Small intestine (tissue), 16 donors: ENCODE measurements at places on chromosomes 7 and 10.

GRCh38 chr7:20470726-20471125 lies 140.0 kb downstream of the ITGB8 start:
- no peak for DNase-seq

DNA sequence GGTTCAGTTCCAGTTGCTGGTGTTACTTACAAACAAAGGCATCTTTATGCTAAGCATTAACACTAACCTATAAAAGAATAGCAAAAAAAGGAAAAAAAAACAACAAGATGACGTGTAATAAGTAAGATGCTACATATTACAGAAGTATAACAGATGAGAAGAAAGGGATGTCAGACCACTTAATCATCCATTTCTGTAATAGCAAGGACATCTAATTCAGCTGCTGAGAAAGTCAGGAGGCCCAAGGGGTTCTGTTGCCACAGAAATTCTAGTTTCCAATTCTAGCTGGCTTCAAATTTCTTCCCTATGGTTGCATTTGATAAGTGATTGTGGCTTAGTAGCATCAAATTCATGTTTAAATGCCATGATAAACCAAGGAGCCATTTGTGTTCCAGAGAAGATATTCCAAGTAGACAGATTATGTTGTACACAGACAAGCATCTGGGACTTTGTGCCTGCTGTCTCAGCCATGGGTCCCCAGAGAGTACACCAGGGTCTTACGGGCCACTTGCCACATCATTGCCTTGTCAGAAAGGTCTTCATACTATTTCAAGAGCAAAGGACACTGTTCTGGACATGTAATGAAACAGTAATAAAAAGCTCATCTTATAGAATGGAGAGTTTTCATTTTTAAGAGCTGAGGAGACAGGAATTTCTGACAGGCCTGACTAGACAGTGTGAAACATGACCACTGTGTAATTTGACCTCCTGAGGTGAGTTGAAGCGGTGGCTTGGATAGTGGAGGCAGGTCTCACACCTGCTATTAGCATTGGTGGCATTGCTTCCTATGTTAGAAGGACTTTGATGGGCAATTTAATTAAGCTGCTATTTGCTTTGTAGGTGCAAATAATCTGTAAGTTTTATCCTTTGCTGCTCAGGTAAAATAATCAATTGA lies 4.2 kb upstream of the ASB4 start:
- DNase-seq = no peak

DNA sequence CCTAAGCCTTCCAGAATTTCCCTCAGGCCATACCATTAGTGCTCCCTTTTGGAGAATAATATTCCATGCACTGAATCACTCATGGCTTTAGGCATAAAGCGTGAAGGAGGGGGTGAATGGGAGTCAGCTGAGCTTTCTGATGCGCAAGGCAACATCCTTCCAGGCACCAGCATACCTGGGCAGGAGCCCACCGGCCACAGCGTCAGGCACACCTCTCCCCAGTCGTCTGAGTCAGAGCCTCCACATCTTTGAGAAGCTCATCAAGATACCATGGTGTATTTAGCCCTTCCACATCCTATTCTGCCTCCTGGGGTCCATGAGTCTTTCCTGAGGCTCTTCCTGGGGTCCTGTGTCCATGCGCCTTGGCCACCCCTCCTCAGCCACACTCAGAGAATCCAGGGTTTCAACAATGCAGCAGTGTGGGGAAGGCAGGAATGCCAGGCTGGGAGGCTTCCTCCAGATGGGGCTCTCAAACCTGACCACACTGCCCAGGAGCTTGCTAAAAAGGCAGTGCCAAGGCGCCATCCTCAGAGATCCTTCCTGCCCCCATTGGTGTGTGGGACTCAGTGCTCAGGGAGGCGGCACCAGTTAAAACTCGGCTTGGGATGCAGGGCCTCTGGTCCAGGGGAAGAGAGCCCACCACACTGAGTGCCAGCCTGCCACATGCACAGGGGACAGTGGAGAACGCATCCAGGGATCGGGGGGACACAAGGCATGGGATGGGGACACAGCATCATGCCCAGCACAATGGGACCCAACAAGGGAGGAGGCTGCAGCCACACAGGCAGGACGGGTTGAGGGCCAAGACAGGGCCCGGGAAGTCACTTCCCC lies 31.6 kb downstream of the RASGEF1A start:
- DNase-seq = no peak

GRCh38 chr7:18278316-18278715 lies 217.2 kb upstream of the HDAC9 start:
- DNase-seq = no peak

DNA sequence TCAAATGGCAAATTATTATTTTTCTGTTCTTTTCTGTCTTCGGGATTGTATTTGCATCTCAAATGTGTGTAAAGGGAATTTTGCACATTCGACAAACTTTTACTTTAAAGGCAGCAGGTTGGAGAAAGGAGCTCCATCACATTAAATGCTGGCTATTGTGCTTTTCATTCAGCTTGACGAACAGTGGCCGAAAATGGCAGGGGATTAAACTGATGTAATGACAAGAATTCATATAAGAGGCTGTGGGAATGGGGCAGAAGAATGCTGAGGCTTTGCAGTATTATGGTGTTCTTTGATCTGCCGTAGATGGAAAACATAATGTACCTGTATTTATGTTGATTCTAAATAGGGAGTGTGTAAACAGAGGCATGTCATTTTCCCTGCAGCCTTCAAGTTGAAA lies 376.0 kb downstream of the LRMDA start:
- no peak for DNase-seq

DNA sequence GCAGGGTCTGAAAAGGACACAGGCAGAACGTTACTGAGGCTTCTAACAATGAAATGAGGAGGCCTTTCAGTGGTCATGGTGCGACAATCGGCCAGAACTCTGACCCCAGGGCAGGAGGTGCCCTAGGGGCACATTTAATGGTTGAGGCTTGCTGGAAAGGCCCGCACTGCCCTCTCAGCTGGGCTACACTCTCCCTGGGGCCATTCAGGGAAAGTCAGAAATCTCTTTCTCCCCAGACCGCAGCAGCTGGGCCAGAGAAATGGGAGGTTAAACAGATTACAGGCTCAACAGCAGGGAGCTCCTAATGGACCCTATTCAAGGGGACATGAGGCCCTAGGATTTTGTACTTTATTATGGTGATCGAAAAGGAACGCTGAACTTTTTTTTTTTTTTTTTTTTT lies 85.6 kb upstream of the FGFR2 start:
- no peak for DNase-seq

DNA sequence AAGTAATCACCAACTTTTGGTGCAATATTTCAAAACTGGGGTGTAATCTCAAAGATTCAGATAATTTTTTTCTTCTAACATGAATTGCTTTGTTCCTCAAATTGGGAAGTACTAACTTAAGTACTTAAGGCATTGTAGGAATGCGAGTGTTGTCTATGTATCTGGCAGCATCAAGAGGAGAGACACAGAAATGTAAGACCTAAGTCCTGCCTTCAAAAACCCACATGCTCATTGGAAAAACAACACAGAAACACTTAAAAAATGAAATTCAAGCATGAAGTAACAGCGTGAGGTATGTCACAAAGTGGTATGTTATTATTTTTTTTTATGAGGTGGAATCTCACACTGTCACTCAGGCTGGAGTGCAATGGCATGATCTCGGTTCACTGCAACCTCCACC lies 288.5 kb downstream of the ZEB1 start:
- DNase-seq = no peak

DNA sequence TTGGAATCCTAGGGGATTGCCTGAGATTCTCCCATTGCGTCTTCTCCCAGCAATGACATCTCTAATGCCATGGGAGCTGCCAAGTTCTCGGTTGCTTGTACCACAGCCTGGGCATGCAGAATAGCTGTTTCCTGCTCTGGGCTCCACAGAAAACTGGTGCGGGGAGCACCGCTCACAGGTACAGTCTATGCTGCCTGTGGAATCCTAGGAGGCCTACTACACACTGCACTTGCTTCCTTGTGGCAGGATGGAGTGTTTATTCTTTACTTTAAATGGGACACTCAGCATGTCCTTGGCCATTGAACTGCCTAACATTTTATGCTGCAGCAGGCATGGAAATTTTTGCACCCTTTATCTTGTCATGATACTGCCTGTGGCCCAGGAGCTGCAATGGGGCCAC lies 378.8 kb upstream of the SHH start:
- DNase-seq = no peak

GRCh38 chr7:7862393-7862792 lies 106.2 kb upstream of the GLCCI1 start:
- DNase-seq = no peak

DNA sequence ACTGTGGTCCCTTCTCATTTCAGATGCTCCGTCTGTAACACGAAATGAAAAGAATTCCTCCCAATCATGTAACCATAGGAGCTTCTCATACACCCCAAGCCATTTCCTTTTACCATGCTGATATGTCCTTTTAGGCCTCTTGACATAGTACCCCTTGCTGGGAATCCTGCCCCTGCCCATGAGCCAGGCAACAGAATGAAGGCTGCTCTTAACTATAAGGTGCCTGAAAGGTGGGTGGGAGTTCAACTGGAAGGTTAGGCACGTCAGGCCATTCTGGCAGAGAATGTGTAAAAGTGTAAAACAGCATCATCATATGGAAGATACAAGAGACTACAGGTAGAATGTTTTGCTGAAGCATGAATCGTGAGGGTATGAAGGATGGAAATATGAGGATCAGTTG lies 22.5 kb downstream of the IL2RA start:
- DNase-seq = no peak

GRCh38 chr7:132073920-132074589 lies 502.2 kb downstream of the PLXNA4 start:
- no peak for DNase-seq

DNA sequence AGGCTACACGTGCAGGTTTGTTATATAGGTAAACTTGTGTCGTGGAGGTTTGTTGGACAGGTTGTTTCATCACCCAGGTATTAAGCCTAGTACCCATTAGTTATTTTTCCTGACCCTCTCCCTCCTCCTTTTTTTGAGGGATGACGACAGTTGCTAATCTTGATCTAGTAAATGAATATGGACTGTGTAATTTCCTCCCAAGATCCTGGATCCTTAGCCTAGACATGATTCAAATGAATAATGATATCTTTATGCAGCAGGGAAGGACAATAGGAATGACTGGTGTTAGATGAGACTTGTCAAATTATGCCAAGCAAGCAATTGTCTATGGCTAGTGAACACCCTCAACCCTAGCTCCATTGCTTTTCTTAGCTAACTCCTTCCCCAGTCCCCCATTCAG lies 156.2 kb downstream of the PLPP4 start:
- no peak for DNase-seq

GRCh38 chr10:80411267-80411668 lies 2.9 kb downstream of the PRXL2A start:
- peak; percentile 29 for DNase-seq

DNA sequence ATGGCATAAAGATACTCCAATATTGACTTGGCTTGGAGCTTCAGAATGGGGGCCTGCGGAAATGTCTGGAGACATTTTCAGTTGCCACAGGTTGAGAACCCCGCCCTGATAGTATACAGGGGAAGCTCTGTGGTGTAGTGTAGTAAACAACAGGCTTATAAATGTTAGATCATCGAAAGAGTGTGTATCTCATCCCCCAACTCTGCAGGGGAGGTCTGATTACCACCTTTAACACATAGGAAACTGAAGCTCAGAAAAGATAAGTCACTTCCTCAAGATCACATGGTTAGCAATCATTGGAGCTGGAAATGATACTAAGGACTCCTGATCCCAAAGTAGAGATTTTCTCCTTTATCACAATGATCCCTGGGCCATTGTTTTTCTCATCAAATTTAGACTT lies 144.5 kb upstream of the BMPER start:
- DNase-seq = no peak

DNA sequence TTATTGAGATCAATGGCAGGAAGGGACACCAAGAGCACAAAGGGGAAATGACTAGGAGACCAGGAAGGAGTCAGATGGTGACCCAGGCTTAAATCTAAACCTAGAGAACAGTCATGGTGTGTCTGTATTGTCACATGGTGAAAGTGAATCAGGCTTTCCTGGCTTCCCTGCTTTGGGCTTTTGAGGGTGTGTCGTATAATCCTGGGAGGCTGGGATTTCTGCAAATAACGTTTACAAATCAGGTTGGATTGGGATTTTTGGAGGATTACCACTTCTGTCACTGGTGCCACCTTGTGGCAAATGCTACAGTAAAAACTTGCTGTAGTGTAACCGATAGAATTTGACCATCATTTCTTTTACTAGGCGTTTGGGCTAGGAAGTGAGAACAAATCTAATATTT lies 502.6 kb downstream of the NRG3 start:
- DNase-seq = no peak

DNA sequence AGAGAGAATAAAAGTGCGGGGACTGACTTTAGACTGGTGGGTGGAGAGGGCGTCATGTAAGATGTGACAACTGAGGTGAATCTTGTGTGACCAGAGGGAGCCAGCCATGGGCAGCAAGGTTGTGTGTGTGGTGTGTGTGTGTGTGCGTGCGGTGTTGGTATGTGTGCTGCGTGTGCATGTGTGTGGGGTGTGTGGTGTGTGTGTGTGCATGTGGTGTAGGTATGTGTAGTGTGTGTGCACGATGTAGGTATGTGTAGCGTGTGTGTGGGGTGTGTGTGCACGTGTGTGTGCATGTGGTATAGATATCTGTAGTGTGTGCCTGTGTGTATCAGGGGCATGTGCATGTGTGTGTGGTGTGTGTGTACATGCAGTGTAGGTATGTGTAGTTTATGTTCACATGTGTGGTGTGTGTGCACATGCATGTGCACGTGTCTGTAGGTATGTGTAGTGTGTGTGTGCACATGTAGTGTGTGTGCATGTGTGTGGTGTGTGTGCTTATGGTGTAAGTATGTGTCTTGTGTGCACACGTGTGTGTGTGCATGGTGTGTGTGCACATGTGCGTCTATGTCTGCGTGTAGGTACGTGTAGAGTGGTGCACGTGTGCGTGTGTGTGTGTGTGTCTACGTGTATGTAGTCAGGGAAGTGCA lies 312.3 kb upstream of the MKI67 start:
- DNase-seq = no peak

GRCh38 chr10:86958116-86958900 lies at the start of gene SNCG:
SNCG (plus strand) TSS chr10:86958599; CDS start chr10:86958698, 99 bp downstream.
- DNase-seq = peak; percentile 43

GRCh38 chr10:91545384-91545783 lies 87.5 kb downstream of the PPP1R3C start:
- DNase-seq = no peak

DNA sequence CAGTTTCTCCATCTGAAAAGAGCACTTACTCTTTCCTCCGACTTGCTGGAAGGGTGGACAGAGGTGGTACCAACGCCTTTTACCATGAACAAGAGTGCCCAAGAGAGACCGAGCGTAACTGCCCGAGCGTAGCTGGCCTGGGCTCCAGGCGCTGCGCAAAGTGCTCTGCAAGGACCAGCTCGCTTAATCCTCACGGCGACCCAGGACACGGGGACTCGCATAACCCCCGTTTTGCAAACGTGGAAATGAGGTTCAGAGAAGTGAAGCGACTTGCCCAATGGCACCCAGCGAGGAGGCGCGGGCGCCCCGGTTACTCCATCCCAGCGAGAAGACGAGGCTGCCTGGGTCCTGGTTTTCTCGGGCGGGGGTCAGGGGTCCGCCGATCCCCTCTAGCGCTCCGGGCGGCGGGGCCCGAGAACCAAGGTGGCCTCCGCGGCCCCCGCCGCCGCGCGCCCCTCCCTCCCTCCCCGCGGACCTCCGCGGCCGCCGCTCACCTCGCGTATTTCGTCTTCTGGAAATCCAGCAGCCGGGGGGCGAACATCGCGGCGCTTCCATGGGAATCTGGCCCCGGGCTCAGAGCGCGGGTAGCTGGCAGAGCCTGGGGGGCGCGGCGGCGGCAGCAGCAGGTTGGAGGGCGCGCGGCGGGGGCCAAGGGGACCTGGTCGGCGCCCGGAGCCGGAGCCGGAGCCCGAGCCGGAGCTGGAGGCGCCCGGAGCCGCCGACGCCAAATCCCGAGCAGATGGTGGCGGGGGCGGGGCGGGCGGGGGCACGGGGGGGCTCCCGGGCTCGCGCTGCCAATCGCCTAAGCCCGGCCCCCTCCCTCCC lies at the start of gene MMD2:
Gene MMD2 (minus strand): TSS at position 711 of the 825 bp plus-strand sequence. CDS start 170 bp downstream, at position 541.
- DNase-seq = peak; percentile 13
